HS-5 (cell line): ENCODE measurements at places on chromosomes 4 and X.

GRCh38 chrX:40098264-40099054 lies 701 bp upstream of the BCOR start:
- no peak for DNase-seq

GRCh38 chrX:103628386-103629317 lies at the start of gene TCEAL1:
Gene TCEAL1 (plus strand): TSS chrX:103628975. CDS start chrX:103629917, 942 bp downstream.
- no peak for DNase-seq

GRCh38 chr4:129014566-129015509 lies 78.5 kb downstream of the SCLT1 start:
- DNase-seq, result no peak

GRCh38 chr4:10635091-10635490 lies 49.5 kb downstream of the CLNK start:
- DNase-seq, result no peak
